ENCODE measurements at places on chromosomes 3 and 15.

DNA sequence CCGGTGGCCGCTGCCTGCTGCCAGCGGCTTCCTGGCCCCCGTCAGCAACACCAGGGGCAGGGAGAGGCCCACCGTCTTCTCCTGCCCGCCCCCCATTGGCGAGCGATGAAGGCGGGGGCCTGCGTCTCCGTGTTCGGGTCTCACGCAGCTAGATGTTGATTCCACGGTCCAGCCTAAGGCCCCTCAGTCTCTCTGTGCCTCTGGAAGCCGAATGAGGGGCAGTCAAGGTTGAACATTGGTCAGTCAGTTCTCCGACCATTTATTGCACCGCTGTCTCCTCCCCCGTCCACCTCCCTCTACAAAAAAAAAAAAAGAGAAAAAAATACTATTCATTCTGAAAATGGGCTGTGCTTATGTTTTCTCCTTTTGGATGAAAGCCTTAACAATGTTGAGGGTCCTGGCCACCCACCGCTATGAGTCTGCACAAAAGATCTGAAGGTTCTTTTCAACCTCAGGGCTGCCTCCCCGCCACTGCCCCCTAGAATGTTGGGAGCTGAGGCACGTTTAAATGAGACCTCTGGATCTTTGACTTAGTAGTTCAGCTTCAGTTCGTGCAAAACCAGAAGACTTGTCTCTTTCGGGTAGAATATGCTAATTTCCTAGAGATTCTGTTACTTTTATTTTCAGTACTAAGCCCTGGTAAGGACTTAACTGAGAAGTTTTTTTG lies 736 bp downstream of the IREB2 start:
- DNase-seq = peak; percentile 9

DNA sequence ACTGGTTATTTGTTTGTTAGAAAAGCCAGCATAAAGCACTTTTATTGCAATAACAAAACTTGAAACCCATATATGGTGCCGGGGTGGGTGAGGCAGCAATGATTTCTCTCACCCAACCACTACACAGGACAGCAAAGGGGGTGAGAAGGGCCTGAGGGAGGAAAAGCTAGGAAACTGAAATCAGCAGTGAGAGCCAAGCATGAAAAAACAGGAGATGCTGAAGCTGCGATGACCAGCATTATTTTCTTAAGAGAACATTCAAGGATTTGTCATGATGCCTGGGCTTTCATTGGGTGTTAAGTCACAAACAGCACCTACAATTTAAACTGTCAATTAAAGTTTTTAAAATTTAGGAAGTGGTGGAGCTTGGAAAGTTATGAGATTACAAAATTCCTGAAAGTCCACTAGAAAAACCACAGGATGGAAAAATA lies 11.9 kb upstream of the TM4SF4 start:
- DNase-seq = no peak

GRCh38 chr3:152595975-152596821 lies 238.7 kb upstream of the P2RY1 start:
- peak; percentile 14 for DNase-seq

DNA sequence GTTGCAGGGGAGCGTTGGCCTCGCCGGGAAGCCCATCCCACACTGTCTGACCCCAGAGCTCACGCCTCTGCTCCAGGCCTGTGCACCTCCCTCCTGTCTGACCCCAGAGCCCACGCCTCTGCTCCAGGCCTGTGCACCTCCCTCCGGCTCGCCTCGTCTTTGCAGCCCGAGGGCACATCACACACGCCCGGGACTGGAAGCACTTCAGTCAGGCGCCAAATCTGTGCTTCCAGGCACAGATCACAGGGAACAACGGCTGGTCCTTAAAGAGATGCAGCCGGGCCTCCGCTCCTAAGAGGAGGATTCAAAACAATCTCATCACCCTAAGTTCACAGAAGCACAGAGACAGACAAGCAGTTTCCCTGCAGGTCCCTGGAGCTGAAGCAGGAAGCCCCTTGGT lies 103.0 kb upstream of the RPL32 start:
- no peak for DNase-seq

- DNase-seq = no peak
Observed at GRCh38 chr15:60373327-60373726, 24.5 kb downstream of the ANXA2 start.
